ENCODE measurements at places on chromosomes 6 and 20. TPM values are rescaled to one million over a fixed set of nuclear protein-coding genes. Genes with fewer than 3 reads are reported as not detected.

GRCh38 chr20:11140359-11140758 lies 466.6 kb upstream of the JAG1 start:
- no peak for DNase-seq

- no peak for DNase-seq
Measured at GRCh38 chr20:3430376-3431069, 23.1 kb upstream of the DNAAF9 start.

DNA sequence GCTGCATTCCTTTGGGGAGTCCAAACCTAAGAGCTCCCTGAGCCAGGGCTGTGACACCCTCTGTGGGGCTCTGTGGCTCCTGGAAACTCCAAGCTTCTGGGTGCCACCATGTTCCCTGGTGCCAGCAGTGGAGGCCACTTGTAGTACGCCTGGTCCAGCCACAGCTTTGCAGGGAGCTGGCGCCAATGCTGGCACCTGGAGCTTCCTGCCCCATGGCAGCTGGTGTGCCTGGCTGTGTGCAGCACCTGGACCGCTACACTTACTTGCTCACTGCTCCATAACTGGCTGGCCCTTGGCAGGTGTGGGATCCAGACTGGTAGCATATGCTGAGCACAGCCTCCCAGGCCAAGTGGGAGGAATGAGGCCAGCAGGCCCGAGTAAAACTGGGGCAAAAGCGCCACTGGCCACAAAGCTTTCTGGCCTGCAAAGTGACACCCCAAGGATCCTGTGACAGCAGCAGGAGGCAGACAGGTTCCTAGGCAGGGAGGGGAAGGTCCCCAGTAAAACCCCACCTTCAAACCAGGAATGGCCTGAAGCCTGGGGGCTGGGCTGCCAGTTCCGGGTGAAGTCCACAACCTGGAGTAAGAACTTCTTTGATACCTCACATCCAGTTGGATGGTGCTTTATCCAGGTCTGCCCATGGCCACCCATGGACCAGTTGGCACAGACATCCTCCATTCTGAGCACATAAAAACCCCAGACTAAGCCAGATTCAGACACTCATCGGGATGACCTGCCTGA lies 461.0 kb downstream of the TBC1D32 start:
- no peak for DNase-seq

The IRAK1BP1 gene
- total RNA-seq: 2.0 TPM
